ENCODE measurements at places on chromosomes 16 and 17. TPM values are rescaled to one million over a fixed set of nuclear protein-coding genes. Genes with fewer than 3 reads are reported as not detected.

LITAF gene
- 232 TPM for total RNA-seq

WNT9B gene
- total RNA-seq, result not detected

- DNase-seq, result no peak
These were observed 162.2 kb upstream of the ZFHX3 start for GRCh38 chr16:73210084-73210483.

DNA sequence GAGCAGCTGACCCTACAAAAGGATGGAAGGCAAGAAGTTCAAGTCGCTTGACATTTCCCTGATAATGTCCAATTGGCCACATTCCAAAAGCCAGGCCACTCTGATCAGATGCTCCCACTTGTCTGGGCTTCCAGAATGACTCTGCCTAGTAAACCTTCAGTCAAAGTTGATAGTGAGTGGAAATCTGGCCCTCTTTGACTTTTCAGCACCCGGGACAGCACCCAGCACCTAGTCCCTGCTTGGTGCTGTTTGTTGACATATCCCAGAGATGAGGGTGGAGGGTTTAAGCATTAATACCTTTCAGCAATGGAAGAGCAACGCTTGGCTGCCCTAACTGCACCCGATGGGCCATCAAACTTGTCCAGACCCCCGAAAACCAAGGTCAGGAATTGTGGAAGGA, 131.3 kb downstream of the AIPL1 start:
- DNase-seq, result no peak

HSPB9 gene
- total RNA-seq, result not detected

GRCh38 chr16:10168258-10168657, 14.0 kb downstream of the GRIN2A start:
- no peak for DNase-seq

GRCh38 chr16:74724820-74725549, 24.3 kb upstream of the MLKL start:
- no peak for DNase-seq

DNA sequence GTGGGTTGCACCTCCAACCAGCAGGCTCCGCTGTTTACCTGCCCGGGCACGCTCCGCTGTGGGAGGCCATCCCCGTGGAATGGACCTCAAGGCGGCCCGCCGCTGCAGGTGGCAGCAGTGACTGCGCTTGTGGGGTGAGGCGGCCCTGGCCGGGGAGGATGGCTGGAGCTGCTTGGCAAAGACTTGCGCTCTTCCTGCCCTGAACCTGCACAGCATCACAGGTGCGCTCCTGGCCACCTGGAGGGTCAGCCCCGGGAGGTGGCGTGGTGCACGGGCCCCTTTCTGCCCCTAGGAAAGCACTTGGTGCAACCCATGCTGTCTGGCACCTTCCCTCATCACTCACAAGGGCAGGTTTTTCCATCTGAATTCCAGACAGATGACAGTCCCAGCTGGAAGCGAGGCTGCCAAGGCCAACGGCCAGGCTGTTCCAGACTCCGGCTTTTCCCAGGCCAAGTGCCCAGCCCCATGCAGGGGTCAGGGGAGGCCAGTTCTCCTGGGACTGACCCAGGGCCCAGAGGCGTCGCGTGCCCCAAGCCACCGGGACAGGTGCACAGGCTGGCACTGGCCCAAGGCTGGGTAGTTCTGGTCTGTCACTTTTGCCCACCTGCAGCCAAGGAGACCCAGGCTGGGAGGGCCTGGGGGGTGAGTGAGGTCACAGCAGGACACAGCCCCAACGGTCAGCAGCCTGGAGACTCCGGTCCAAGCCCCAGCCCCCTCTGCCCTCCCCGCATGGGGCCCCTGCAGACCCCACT, 13.3 kb downstream of the UTS2R start:
- DNase-seq, result peak; percentile 46
